ENCODE measurements at places on chromosomes 2 and 18.
A peak's percentile ranks its signal among the peaks of the same experiment; 100 is the strongest.

- peak; percentile 64 for DNase-seq
Measured at GRCh38 chr2:173990970-173991819, 26.0 kb upstream of the SP3 start.

GRCh38 chr18:40431071-40431985, 1523.7 kb upstream of the PIK3C3 start:
- DNase-seq = no peak

DNA sequence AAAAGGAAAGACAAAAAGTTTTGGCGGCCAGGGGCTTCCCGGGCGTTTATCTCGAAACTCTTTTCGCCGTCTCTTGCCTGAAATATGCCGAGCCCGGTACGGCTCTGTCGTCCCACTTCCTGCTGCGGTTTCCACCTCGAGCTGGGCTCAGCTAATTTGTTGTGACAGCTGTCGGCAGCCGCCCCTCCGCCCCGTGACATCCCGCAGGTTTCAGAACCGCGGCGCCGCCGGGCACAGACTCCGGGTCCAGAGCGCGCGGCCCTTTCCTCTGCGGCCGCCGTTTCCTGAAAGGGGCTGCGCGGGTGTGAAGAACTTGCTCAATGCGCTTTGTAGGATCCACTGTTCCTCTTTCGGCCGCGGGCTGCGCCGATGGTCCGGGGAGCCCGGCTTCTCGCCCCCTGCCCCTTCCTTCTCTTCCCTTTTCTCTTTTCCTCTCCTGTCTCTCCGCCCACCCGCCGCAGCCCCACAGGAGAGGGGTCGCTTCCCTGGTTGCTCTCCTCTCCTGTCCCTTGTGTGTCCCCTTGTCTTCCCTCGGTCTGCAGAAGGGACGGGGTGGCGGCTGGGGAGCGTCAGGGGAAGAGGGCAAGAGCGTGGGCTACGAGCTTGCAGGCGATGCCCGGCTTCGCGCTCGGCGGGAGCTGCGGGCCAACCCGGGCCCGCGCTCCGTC, 648 bp downstream of the ARID5A start:
- peak; percentile 69 for DNase-seq

GRCh38 chr2:199329466-199329865, 128.3 kb downstream of the SATB2 start:
- DNase-seq = no peak

DNA sequence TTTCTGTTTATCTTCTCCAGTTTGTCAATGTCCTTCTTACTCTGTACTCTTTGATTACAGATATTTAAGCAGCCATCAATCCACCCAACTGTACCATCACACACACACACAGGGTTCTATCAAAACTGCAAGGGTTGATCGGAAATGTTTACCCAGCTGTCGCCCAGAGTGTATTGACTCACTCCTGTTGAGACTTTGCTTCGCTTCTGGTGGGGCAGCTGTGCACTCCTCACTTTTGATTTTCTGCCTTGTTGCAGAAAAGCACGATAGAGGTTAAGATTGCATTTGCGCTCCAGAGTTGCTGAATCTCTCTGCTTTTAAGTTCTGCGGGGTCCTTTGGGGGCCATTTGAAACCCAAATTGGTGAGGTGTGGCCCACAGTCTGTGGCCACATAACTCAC, 216.2 kb downstream of the SETBP1 start:
- no peak for DNase-seq

- DNase-seq = no peak
Measured at GRCh38 chr2:227789803-227790202, 23.8 kb upstream of the CCL20 start.

DNA sequence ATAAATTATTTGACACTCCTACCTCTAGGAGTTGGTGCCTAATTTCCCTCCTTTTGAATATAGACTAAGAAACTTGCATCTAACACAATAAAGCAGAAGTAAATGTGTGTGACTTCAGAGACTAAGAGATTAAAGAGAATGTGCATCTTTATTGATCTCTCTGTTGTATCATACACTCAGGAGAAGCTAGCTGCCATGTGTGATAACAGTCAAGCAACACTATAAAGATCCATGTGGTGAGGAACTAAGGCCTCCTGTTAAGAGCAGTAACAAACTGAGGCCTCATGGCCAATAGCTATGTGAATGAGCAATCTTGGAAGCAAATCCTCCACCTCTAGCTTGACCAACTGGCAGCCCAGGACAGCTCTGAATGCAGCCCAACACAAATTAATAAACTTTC, 3.4 kb downstream of the FANCL start:
- DNase-seq = no peak

GRCh38 chr18:53556450-53556849, 668.0 kb downstream of the MBD2 start:
- no peak for DNase-seq

GRCh38 chr2:198326431-198326830, 522.0 kb downstream of the PLCL1 start:
- DNase-seq = no peak

DNA sequence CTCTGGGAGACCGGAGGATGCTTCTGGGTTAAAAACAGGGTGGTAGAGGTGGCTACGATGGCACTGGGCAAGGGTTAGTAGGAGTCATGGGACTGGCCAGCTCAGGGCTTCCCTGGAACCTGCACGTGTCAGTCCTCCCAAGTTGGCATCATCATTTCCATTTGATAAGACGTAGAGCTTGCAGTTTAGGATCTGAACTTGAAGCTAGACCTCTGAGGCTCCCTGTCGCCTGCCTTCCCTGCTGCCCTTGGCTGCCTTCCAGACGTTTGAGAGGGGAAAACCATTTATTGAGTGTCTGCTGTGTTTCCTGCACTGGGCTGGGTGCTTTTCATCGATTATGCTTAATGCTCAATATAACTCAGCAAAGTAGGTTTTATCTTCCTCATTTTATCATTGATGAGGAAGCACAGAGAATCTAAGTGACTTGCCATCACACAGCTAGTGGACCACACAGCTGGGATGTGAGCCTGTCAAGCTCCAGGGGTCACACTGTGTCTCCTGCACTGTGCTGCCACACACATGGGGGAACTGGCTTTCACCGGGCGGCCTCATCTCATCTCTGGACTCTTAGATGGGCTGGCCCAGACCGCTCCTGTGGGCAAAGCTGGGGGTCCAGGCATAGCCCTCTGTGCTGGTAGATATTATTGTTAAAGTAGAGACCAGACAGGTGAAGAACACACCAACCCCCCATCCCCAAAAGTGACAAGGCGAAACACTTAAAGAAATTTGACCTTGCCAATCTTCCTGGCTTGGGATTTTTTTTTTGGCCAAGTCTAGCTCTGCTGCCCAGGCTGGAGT, 7.8 kb downstream of the NT5DC4 start:
- DNase-seq = no peak

- DNase-seq = no peak
Measured at GRCh38 chr2:127371037-127371436, 16.7 kb downstream of the MAP3K2 start.

DNA sequence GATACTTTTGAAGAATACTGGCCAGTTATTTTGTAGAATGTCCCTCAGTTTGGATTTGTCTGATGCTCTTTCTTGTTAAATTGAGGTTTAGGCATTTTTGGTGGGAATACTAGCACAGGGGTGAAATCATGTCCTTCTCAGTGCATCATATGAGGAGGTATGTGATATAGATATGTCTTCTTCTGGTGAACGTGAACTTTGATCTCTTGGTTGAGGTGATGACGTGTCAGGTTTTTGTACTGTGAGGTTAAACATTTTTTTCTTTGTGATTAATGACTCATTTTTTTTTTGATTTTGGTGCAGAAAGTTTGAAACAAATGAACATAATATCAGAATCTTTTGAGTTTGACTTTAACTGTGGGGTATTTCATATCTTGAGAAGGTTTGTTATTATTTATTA, 11.0 kb downstream of the ZNF407 start:
- no peak for DNase-seq

GRCh38 chr2:6336752-6337471, 528.8 kb downstream of the CMPK2 start:
- DNase-seq = no peak

- no peak for DNase-seq
Measured at GRCh38 chr2:136284226-136285119, 166.5 kb upstream of the CXCR4 start.

DNA sequence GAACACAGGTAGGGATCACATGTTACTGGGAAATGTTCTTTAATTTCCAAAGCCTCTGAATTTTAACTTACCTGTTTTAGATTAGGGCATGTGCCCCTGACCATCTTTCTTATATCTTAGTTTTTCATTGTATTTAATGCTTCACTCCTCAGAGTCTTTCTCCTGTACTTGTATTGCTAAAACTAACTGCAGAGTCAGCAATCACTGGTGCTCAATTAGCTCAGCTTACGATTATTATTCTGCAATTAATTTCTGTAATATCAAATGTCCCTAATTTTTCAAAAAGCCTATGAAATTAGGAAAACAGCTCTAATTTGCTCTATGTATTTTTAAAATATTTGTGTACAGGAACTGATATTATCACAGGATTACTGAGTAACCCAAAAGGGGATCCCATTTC, 693.2 kb upstream of the SLC8A1 start:
- DNase-seq = no peak

DNA sequence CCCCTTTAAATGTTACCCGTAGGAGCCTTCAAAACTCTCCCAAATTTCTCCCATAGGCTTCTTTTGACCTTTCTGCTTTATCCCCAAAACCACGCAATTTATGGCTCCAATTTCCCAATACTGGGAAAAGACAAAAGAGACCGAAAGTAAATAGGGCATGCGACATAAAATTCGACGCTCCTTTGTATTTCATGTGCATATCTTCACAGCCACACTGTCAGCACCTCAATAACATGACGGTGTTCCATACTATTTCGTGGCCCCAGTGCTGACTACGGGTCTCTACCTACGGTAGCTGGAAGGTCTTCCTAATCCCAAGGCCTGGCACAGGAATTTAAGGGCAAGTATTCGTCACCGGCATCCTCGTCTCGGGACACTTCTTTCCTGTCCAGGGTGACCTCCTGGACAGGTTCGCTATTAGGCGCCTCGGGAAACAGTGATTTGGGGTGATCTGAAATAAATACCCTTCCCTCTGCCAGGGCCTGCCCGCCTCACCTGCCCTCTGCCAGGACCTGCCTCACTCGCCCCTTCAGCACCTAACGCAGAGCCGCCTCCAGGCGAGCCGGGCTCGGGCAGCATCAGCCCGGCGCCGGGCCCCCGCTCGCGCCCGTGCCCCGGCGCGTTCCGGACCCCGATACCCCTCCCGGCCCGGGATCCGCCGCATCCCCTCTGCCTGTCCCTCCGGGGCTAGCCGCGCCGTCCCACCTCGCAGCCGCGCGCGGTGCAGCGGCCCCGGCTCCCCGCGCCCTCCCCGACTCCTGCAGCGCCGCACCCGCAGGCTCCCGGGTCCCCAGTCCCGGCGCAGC, 680 bp downstream of the DTNB start:
- DNase-seq = peak; percentile 68

DNA sequence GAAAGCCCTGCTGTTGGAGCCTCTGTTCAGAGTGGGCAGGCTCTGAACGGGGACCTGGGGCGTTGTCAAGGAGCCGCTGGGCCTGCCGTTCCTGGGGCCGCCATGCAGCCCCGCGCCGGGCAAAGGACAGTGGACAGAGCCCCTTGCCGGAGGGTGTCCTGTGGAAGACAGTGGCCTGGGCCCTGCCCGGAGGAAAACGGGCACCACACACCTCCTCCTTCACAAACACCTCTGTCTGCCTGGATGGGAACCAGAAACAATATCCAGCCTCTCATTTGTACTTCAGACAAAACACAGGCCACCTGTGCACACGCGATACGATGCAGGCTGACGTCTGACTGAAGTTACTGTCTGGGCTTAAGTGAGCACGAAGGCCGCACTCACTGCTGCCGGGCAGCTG, 233.7 kb downstream of the TWIST2 start:
- DNase-seq = no peak

Data from GM03348 (cell line).